Lung (tissue), 17 donors: ENCODE measurements at places on chromosomes 5 and 9. TPM values are rescaled to one million over a fixed set of nuclear protein-coding genes. Genes with fewer than 3 reads are reported as not detected.

GRCh38 chr5:40273936-40274335 is 405.8 kb upstream of the PTGER4 start:
- DNase-seq = no peak

DNA sequence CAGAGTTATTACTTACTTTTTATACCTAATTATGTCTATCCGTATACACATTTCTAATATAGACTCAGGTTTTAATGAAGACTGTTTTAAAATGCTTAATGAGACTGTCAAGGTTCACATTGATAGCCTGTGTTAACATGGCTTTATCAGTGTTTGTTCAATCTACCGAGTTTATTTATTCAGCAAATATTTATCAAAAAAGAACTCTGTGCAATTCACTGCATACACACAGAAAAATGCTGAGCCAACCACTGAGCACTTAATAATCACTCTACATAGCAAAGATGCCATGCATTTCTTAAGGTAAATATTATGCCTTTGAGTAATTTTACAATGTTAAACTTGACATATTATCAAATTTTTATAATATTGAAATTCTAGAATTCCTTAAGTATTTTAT is 428.2 kb downstream of the ANXA1 start:
- DNase-seq = peak; percentile 23

DNA sequence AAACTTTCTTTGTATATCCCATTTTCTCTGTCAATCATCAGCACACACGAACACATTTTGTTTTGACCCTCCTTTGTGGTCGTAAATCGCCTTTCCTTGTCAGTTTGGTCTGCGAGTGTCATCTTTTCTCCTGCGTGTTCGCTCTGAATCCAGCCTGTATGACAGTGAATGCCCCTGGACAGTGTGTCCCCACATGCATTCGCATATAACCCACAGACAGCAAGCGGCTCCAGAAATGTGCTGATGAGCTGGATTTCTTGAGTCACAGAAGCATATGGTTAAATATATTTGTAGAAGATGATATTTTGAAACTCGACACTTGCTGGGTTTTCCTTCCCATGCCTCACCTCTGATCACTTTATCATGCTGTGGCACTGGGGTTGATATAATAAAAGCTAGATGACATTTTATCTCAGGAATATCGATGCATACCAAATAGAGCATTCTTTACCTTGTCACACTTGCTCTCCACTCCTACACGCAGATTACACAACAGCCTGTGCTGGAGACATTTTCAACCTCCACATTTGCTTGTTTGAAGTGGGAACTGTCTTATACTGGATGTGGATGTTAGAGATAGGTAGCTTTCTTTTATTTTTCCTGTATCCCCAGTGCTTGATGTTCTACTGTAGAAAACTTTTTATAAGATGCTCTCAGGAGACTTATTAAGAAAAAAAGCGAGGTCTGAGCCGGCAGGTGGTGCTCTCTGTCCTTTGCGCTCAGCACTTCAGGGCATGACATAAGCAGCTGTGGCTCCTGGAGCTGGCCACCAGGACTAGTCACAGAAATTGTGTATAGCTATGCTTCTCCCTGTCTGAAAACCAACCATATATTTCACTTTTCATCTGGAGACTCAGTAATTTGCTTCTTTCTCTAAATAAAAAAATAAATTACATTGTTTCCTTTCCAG is 215.1 kb downstream of the SH3GL2 start:
- no peak for DNase-seq

- DNase-seq = no peak
Observed at GRCh38 chr5:158832731-158833130, 267.0 kb downstream of the EBF1 start.

Gene BTNL8
- total RNA-seq = 2.6 TPM

Gene ARL14EPL
- not detected for total RNA-seq

DNA sequence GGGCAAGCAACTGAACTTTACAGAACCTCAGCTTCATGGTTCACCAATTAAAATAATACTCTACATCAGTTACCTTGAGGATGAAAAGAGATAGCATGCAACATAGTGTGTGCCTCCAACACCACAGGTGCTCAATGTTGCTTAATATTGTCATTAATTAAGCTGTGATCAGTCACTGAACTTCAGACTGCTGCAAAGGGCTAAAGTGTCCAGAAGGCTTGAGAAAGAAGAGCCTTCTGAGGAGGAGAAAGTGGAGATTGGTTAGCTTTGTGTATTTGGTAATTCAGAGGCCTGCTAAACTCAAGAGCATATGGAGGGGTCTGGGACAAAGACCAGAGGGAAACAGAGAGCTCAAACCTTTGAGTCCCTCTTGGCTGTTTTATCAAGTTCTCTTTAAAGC is 66.3 kb upstream of the SELENOP start:
- DNase-seq = no peak

Gene SLC6A7
- total RNA-seq = not detected

Gene PRRX2
- total RNA-seq = 2.2 TPM

- DNase-seq = no peak
Observed at GRCh38 chr5:68224509-68225187, 9.1 kb downstream of the PIK3R1 start.

DNA sequence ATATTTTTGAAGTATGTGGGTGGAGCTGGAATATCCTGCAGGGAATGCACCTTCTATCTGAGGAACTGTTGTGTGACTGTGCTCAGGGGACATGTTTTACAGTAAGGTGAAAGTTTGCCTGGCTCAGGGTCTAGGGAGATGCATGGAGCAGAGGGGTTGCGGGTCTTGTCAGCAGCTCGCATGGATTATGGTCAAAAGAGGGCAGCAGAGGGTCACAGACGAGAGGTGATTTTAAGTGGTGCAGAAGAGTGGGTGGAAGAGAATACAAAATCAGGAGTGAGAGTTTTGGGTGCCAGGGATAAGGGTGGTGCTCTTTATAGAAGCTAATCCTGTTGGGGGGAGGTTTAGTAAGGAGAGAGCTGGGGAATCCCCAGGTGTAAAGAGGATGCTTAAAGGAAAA is 53.5 kb upstream of the GRIN3A start:
- peak; percentile 72 for DNase-seq

DNA sequence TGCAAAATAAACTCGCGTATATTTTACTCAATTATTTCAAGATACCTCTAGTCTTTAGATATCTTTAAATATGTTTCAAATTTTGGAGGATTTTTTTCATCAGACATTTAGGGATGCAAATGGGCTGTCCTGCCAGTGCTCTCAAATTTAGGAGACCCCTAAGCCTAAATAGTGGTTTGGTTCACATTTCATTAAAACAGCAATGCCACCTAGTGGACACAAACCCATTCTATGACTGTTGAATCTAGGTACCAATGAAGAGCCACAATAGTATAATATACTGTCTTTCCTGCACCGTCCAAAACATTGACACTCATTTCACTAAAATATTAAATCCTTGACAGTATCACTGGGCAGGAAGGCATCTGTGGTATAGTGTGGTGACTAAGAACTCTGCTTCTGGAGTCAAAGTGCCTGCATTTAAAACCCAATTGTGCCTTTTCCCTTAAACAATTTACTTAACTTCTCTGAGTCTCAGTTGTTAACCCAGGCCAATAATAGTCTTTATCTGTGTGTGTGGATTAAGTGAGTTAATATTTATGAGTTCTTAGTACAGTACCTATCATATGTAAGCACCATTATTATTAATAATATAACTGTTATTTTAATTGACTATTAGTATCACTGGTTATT is 148.0 kb downstream of the RORB start:
- DNase-seq = peak; percentile 58

GRCh38 chr5:154740483-154740882 is 14.7 kb upstream of the LARP1 start:
- DNase-seq = peak; percentile 82

Gene POU4F3
- not detected for total RNA-seq

- DNase-seq = no peak
Observed at GRCh38 chr5:10266137-10266536, 16.1 kb downstream of the CCT5 start.

DNA sequence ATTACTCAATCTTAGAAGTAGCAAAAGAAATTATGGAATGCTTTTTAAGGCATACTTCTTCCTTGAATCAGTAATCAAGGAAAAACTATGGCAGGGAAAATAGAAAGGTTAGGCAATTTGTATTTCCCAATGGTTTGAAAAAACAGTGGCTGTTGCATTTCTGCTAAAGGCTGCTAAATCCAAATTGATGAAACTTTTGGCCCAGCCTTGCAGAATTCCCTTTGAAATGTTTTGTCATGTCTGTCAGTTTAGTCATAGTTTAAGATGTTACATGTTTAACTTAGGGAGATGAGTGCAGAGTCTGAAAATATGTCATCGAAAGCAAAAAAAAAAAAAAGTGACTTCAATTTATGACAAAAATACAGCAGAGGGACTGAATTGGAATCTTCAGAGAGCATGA is 878.9 kb upstream of the WWC1 start:
- DNase-seq = no peak

- no peak for DNase-seq
Observed at GRCh38 chr9:126002476-126003350, 255.5 kb downstream of the PBX3 start.

DNA sequence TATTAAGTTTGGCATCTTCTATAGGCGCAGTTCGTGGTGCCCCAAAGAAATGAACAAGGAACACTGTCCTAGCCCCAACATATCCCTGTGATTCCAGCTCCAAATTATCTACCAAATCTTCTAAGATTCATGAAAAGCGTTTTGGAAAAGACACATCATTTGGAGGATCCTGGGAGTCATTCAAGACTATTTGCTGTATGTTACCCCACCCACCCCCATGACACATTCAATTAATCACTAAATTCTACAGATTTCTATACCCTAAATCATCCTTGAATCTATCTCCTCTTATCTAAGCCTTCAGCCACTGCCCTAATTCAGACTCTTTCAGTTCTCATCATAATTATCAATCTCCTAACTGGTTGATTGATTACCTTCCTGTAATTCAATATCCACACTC is 5.5 kb upstream of the RUSC2 start:
- DNase-seq = no peak

- no peak for DNase-seq
Observed at GRCh38 chr9:125760537-125760936, 13.4 kb downstream of the PBX3 start.

Gene GGTA1
- 6.3 TPM for total RNA-seq

DNA sequence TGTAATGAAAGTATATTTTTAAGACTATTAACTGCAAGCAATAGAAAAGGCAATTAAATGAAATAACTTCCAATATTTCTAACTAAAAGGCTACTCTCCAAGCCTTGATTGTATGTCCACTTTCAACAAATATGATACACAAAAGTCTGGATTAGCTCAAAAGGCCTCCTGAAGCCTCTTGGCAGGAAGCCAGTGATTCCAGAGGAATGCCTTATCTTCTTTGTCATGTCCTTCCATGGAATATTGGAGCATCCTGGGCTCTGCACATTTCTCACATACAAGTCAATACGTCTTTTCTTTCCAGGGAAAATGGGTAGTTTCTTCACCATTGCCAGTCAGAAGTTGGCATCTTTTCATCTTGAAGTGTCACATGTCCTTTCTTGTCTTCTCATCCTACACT is 357.8 kb downstream of the KDM4C start:
- DNase-seq = no peak

Gene SNX24
- total RNA-seq = 24.2 TPM

DNA sequence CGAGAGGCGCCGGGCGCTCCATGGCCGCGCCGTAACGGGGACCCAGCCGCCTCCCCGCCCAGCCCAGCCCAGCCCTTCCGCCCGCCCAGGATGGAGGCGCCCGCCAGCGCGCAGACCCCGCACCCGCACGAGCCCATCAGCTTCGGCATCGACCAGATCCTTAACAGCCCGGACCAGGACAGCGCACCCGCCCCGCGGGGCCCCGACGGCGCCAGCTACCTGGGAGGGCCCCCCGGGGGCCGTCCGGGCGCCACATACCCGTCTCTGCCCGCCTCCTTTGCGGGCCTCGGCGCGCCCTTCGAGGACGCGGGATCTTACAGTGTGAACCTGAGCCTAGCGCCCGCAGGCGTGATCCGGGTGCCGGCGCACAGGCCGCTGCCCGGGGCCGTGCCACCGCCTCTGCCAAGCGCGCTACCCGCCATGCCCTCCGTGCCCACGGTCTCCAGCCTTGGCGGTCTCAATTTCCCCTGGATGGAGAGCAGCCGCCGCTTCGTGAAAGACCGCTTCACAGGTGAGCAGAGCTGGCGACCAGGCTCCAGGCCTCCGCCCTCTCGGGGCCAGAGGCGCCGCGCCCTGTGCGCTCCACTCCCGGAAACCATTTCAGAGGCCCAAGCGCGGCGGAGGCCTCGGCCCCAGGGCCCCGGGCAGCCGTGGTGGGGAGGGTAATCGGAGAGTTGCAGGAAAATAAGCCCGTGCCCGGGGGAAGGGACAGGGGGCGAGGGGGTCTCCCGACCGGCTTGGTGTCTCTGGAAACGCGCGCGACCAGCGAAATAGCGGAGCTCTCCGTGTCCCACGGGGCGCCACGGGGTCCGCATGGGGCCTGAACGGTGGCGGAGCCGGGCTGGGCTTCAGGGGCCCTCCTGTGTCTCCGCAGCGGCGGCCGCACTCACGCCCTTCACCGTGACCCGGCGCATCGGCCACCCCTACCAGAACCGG is 496 bp downstream of the TLX3 start:
- peak; percentile 14 for DNase-seq

DNA sequence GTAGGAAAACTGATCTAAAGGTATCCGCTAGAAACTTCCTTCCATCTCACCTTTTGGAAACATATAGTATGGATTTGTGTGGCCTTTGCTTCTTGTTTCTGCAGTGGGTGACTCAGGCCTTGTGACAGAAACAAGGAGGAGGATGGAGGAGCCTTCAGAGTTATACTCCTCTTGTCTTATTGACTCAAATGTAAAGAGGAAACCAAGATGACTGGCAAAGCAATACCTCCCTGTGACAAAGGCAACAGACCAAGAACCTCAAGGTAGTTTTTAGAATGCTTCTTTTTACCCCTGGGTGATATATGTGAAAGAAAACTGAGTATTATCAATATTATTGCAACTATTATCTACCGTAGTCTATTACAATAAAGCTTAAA is 123.3 kb upstream of the SLIT3 start:
- no peak for DNase-seq

Gene RABGAP1
- 103 TPM for total RNA-seq

- DNase-seq = no peak
Observed at GRCh38 chr5:172544371-172545095, 90.2 kb upstream of the SH3PXD2B start.

Gene GFI1B
- 1.0 TPM for total RNA-seq

Gene EGFL7
- 177 TPM for total RNA-seq

- DNase-seq = peak; percentile 27
Observed at GRCh38 chr9:19161257-19162025, 34.1 kb upstream of the PLIN2 start.

DNA sequence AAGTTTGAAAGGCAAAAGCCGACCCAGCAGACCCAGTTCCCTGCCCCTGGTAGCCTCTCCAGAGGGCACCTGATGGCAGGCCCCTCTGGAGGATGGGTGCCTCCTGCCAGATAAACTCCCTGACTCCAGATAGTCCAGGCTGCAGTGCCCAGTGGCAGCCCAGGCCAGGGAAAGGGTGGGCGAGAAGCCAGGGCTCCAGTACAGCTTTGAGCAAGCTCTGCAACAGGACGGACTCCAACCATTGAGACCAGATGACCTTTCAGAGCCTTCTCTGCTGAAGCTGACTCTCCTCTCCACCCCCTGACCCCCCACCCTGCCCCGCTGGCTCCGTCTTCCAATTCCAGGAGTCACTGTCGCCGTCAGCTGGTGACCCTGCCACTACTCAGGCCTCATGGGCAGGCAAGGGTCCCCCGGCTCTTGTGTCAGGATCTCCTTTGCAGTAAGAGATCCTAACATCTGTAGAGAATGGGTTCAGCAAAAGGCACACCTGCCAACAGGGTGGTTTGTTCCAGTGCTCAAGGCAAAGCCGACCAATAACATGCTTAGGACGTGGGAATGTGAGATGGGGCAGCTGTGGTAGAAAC is 15.5 kb upstream of the FCN1 start:
- DNase-seq = no peak
